ENCODE measurements at places on chromosomes 2 and 18. TPM values are rescaled to one million over a fixed set of nuclear protein-coding genes. Genes with fewer than 3 reads are reported as not detected.

Gene CD28
- total RNA-seq, result 94.2 TPM

DNA sequence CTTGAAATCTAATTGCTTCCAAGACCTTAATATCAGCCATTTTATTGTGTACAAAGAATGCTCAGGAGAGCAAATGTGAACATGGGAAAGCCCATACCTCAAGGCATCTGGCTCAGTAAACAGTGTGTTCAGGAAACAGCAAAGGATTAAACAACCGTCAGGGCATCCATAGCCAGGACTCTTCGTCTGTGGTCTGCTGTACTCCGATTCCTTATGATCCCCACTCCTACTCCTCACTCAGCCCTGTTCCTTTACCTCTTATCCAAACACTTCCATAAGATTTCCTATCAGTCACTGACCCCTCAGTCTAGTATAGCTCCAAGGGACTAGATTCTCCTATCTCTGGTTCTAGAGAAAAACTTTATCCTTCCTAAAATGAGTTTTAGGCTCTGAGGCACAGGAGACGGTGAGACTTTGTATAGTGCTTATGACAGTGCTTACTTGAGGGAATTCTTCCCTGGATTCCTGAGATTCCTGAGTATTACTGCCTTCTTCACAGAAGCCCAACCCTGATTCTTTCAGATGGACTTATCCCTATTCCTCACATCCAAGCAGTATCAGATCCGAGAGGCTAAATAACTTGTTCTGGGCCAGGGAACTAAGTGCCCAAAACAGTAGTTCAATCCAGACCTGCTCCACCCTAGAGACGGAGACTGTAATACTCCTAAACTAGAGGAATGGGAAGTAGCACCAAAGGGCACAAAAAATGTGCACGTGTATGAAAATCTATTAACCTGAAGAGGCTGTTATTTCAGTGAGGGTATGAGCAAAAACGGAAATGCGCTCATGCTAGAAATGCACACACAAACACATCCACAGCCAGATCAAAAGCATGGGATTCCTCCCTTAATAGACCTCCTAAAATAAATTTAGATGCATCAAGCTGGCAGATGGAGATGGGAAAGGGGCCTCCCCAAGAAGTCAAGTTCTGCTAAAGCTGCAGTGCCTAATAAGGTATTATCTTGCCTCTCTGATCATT lies 42.1 kb upstream of the SIGLEC15 start:
- DNase-seq, result no peak
- peaks cover 3% of the 10 kb centered on the region for H3K4me1 ChIP-seq
- no peak overlapping the region for H3K27ac ChIP-seq
- H3K4me3 ChIP-seq, result no peak overlapping the region

Gene ACMSD
- total RNA-seq, result not detected

- no peak overlapping the region for H3K4me3 ChIP-seq
- no peaks in the 10 kb centered on the region for H3K27me3 ChIP-seq
Measured at GRCh38 chr2:169525434-169525833, 15.9 kb downstream of the KLHL41 start.

Gene ZNF396
- total RNA-seq, result 0.38 TPM

- no peak overlapping the region for H3K27ac ChIP-seq
- H3K4me3 ChIP-seq, result no peak overlapping the region
- H3K36me3 ChIP-seq, result no peaks in the 10 kb centered on the region
- H3K27me3 ChIP-seq, result peaks cover 6% of the 10 kb centered on the region
- H3K4me1 ChIP-seq, result no peaks in the 10 kb centered on the region
- no peak for DNase-seq
Measured at GRCh38 chr2:71786291-71787107, 333.1 kb downstream of the DYSF start.

DNA sequence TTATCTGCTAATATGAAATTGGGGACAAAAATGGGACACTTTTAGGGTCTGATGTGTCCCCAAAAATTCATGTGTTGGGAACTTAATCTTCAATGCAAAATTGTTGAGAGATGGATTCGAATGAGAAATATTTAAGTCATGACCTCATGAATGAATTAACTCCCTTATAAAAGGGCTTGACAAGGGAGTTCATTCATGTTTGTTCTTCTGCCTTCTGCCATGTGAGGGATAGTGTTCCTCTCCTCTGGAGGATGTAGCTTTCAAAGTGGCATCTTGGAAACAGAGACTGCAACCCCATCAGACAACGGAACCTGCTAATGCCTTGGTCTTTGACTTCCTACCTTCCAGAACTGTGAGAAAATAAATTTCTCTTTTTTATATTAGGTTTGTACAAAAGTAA lies 89.2 kb upstream of the LINC00305 start:
- H3K4me1 ChIP-seq, result no peaks in the 10 kb centered on the region
- H3K27me3 ChIP-seq, result no peaks in the 10 kb centered on the region
- DNase-seq, result no peak
- no peaks in the 10 kb centered on the region for H3K36me3 ChIP-seq
- no peak overlapping the region for H3K27ac ChIP-seq

DNA sequence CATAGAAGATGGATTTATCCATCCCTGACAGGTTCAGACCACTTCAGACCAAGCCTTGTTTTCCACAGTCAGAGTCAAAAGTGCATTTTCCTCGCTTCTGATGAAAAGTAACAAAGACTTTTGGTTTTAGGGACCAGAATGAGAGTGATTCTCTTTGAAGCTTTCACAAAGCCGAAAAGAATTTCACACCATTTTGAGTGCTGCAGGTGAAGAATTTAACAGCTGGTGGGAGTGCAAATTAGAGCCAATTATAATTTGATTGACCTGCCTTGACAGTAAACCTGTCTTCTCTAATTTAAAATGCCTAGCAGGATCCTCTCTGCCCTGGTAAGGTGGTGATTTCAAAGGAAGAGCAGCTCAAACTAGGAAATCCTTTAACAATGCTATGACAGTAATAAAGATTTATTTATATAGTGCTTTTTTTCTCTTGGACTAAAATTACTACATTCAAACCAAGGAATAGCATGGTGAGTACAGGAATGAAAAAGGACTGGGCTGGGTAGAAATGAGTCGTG lies 241.6 kb downstream of the HRH4 start:
- no peak for DNase-seq
- H3K36me3 ChIP-seq, result no peaks in the 10 kb centered on the region

GRCh38 chr18:58140387-58141325 lies 96.6 kb downstream of the NEDD4L start:
- H3K27me3 ChIP-seq, result peaks cover 12% of the 10 kb centered on the region
- peaks cover 6% of the 10 kb centered on the region for H3K4me1 ChIP-seq
- H3K27ac ChIP-seq, result no peak overlapping the region
- DNase-seq, result no peak

Gene DSEL
- total RNA-seq, result 0.09 TPM

- H3K27me3 ChIP-seq, result no peaks in the 10 kb centered on the region
- H3K4me1 ChIP-seq, result no peaks in the 10 kb centered on the region
- no peak overlapping the region for H3K27ac ChIP-seq
- H3K4me3 ChIP-seq, result no peak overlapping the region
- no peaks in the 10 kb centered on the region for H3K36me3 ChIP-seq
- no peak for DNase-seq
Measured at GRCh38 chr2:233791151-233791882, 13.2 kb downstream of the MROH2A start.

All from activated CD8-positive, alpha-beta T cell treated with anti-CD3 and anti-CD28 coated beads for 36 hours (primary cell).